ENCODE measurements at places on chromosomes 5 and 9.

GRCh38 chr5:98917433-98917832 is 11.4 kb downstream of the CHD1 start:
- no peak for DNase-seq

DNA sequence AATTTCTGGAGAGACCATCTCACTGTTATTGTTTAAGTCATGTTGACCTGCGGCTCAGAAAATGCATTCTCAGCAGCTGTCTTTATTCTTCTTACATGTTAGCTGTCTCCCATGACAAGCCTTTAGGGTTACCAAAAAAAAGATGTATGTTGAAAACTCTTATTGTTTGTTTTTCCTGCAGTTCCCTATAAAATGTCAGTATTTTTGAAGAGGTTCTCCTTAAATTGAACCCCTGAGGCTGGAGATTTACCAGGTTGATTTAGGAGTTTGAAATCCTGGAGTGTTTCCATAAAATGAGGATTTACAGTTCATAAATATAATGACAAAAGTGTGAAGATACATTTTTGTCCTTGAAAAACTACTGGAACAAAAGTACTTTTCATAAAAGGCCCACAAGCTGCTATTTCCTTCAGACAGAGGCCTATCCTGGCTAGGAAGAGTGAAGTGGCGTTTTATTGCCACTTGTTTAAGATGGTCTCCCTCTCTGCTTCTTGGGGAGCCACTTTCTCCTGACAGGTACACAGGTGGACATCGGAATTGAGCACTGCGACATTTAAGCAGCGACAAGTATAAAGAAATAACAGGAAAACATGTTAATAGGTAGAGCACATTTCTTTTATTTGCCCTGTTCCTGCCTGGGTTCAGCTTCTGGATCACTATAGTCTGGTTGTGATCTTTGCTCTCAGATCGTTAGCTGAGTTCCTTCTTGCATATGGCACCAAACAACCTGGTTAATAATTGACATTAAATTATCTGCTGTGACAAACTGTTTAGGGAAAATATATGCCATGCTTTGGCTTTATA is 344.8 kb upstream of the RPS23 start:
- no peak for DNase-seq

GRCh38 chr9:106019702-106020101 is 325.4 kb downstream of the TMEM38B start:
- DNase-seq = no peak

DNA sequence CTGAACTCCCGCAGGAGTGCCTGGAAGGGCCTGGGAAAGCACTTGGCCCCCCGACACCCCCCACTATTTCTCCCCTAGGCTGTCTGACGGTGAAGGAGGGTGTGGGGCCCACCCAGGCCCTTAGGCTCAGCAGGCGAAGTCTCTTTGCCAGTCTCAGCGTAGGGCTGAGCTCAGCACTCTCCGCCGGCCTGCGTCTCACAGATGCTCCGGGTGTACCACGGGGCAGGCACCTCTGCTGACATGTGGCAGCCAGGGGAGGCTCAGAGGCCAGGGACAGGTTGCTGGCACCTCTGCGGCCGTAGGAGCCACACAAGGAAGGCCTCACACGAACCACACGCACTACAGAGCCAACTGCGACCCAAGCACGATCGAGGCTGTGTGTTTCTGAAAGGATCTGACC is 114.2 kb downstream of the VAV2 start:
- no peak for DNase-seq

DNA sequence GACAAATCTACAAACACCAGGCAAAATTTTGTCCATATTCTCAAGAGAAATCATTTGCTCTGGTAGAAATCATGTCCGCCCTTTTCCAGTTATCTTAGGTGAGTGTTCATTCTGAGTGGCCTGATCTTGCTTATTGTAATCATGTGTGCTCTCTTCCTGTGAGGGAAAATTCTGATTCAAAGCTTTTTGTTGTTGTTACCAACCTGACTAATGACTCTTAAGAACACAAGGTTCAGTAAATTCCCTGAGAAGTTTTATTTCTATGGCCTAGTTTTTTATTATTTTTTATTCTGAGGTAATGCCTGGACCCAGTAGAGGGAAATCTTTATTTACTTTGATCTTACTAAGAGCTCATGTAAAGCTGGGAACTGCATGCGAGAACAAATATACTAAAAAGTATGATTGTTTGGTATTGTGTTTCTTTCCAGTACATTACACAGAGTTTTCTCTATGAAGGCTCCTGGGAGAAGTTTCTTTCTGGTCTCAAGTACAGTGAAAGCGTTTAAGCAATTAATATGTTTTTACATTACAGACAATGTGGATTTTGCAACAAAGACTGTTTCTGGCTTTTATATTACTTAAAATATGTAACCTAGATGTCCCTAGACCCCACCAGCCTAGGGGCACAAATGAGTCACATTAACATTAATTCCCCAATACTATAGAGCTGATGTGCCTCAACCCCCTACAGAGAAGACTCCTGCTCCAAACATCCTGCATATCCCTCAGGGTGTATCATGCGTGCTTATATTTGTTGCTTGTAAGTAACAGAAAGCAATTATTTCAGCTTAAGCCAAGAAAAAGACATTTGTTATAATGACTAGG is 138.1 kb downstream of the TMEM167A start:
- no peak for DNase-seq

- DNase-seq = no peak
These were observed 14.1 kb upstream of the NUP214 start for GRCh38 chr9:131111186-131111853.

DNA sequence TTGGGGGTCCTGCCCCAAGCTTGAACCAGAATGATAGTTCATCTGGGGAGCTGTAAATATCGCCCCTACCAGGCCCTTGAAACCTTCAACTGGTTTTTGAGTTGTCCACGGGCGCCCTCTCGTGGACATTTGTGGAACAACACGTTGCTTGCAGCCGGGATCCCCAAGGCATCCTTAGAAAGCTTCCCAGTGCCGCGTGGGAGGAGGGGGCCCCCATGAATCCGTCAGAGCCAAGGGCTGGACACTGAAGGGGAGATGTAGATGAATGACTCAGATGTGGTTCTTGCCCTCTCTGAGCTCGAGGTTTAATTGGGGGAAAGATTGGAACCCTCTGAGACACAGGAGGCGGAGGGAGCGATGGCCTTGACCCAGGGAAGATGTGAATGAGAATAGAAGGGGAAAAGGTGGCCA is 31.8 kb upstream of the ORM1 start:
- DNase-seq = no peak

- no peak for DNase-seq
These were observed 229.7 kb downstream of the MRPS30 start for GRCh38 chr5:45038366-45038987.

GRCh38 chr9:31389075-31389474 is 995.4 kb upstream of the ACO1 start:
- no peak for DNase-seq

DNA sequence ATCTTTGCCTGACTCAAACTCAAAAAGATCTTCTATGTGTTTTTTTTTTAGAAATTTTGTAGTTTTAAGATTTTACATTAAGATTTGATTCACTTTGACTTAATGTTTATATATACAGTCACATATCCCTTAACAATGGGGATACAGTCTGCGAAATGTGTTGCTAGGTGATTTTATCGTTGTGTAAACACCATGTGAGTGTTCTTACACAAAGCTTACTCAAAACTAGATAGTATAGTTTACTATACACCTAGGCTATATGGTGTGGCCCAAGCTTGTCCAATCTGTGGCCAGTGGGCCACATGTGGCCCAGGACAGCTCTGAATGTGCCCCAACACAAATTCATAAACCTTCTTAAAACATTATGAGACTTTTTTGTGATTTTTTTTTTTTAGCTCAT is 131.9 kb downstream of the CWC27 start:
- no peak for DNase-seq

DNA sequence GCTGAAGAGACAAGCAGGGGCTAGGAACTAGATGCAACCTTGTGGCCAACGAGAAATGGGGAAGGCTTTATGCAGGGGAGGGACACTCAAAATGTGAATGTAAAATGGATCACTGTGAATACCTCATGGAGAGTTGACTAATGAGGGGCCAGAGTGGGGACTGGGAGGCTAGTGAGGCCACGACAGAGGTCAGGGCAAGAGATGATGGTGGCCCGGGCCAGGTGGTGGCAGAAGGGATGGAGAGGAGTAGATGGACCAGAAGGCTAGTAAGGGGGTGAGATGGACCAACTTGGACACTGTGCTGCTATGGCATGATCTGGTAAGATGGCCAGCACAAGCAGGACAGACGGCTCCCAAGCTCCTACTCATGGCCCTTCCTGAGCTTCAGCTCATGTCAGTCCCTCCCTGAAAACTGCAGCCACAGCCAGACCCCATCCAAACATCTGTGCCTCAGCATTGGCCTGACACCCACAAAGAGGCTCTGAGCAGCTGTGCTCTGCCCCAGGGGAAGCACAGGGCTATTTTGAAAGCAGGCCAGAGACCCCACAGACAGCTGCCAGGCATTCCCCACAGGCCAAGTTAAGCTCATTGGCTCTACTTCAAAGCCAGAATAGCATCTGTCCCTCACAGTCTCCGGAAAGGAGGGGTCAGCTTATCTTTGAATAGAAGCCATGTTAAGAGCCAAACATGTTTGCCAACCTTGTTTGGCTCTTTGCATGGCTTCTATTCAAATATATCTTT is 22.1 kb downstream of the P4HA2 start:
- DNase-seq = no peak

DNA sequence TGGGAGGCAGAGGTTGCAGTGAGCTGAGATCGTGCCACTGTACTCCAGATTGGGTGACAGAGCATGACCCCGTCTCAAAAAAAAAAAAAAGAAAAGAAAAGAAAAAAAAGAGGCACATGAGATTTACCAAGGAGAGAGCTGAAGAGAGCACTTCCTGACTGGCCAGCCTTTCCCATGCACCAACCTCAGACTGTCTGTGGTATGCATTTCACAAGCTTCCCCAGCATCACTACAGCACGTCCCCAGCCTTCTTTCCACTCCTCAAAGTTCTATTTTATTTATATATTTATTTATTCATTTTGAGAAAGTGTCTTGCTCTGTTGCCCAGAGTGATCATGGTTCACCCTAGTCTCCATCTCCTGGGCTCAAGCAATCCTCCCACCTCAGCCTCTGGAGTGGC is 13.6 kb upstream of the FUBP3 start:
- DNase-seq = no peak

GRCh38 chr9:91211919-91212318 is 149.8 kb downstream of the AUH start:
- DNase-seq = no peak

DNA sequence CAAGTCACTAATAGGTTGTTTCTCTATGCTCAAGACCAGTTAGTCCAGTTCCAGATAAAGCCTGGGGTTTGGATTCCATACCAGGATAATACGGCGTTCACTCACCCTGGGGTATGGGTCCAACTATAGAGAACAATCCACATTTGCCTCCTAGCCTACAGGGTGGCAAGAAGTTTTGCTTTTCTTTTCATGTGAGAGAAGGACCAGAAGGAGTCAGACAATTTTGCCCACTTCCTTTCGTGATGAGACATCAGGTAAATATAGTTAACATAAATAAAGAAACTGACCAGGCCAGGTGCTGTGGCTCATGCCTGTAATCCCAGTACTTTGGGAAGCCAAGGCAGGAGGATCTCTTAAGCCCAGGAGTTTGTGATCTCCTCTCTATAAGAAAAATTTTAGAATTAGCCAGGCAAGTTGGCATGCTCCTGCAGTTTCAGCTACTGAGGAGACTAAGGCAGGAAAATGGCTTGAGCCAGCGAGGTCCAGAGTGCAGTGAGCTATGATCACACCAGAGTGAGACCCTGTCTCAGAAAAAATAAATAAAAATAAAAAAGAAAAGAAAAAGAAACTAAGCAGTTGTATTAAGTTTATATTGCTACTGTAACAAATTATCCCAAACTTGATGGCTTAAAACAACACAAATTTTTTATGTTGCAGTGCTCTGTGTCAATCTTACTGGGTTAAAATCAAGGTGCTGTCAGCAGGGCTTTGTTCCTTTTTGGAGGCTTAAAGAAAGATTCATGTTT is 7.5 kb upstream of the REEP5 start:
- DNase-seq = no peak

DNA sequence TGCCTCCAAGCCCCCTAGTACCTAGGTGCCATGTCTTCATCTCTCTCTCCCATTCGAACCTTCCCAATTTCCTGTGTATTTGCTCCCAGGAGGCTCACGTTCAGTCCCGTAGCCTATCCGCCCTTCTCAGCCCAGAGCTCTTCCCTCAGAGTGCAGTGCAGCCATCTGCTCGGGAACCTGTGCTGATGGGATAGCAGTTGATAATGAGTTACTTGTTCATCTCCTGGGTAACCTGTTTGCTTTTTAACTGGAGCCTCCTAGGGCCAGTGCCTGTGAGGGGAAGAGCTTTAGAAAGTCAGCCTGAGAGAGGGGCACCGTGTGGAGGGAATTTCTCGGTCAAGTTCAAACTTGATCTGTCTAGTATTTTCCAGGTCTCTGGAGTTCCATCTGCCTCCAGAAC is 229.8 kb upstream of the IL12B start:
- DNase-seq = no peak

DNA sequence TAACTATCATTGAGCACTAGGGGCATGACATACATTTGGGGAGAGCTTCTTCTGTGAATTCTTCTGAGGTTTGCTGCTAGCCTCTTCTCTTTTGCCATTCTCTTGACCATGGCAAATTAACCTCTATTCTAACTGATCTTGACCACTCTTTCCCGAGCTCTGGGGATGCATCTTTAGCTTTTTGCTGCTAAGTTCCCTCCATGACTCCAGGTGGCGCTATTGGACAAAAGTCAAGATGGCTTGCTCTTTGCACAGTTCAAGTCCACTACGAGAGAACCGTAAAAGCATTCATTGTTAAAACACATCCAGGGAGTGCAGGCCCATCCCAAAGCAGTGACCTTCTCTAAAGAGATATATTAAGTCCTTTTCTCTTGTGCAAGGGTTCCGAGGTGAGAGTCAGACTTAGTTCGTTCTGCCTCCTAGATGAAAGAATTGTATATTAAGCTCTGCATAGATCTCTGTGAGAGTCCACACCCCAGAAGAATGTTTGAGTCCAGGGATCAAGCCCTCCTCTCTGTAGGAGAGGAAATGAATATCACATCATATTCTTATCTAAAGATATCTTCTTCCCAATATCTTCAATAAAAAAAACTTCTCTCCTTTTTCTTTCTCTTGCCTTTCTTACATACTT is 1152.9 kb upstream of the CDH6 start:
- DNase-seq = no peak

DNA sequence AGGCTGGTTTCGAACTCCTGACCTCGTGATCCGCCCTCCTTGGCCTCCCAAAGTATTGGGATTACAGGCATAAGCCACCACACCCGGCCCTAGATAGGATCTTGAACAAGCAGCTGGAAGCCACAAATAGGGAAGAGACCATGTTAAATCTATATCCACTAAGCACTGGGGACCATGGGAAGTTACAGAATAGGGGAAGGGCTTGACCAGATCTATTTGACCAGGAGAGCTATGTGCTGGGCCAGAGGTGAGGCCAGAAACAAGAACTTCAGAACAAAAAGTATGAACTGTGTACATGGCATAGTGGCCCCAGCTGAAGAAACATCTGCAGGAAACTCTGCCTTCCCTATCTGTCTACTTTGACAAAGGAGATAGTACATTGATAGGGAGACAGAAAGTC is 10.8 kb downstream of the KLF4 start:
- no peak for DNase-seq

DNA sequence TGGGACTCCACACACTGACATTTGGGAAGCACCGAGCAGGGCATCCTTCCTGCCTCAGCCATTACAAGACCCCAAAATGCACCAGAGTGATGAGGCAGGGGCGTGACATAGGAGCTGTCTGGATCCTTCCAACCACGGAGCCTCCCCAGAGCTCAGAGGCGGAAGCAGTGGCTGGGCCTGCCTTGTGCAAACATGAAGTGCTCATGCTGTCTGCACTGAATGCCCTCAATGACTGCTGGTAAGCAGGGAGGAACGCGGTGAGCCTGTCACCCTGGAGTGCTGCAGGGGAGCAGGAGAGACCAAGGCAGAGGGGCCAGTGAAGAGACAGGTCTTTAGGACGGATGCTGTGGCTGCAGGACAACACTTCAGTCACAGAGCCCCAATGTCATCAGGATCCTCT is 60.2 kb upstream of the HRH2 start:
- no peak for DNase-seq

Measured in HFF-Myc (cell line).